ENCODE measurements at places on chromosomes 11 and 22.

- DNase-seq, result no peak
These were observed 192.1 kb downstream of the LUZP2 start for GRCh38 chr11:24688981-24689380.

DNA sequence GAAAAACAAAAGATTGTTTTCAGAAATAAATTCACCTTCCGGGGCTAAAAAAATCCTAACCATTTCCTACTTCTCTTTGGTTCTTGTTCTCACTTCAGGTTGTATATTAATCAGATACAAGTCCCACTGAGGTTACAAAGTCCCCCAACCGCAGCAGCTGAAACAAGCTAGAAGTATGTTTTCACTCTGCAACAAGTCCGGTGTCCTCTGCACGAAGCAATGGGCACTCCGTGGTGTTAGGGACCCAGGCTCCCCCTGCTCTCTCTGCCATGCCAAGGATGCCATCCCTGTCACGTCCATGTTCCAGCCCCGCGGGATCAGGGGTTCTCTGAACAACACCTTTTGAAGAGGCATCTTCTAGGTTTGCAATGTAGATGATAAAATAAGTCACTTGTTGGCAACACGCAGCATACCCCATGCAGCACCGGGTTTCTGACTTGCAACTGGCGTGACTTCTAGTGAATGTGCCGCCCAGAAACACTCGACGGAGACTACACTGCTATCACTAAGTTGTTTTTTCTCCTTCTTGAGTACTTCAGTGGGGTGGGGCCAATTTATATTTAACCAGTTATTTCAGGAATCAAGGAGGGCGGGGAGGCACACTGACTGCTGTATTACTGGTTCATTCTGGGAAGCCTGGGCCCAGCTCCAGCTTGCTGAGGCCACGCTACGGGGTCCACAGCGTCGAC lies 25.4 kb upstream of the GSTP1 start:
- DNase-seq, result no peak

DNA sequence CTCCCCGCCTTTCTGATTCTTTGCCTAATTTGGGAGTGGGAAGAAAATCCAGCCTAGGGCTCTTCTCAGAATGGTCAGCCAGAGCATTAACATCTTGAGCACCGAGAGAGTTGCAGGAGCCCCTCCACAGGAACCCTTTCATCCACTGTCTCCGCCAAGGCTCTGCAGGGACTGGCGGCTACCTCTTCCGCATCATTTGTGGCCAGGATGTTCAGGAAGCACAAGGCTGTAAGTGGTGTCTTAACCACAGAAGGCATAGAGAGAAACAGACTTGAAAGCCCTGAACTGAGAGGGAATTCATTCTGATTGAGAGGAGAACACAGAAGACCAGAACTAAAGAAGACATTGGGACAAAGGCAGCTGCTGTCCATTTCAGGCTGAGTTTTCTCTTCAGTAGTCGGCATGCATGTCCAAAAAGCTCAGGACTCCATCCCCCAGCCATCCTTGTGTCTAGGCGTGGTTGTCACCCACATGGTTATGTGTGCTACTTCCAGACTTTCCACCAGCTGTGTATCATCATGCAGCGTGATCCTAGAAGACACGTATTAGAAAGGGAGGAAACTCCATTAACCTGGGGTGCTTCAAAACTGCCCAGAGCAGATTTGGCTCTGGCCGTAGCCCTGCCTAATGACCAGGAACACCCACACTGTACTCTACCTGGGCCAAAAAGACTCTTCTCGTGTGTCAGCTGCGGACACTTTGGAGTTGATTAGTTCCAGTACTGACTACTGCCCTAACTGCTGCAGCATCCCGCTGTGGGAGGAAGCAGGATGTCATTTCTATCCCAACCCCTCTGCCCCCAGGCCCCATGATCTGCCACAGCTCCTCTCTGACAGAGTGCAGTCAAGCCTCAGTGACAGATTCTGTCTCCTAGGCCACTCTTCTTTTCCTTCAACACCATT lies 725.1 kb downstream of the NTM start:
- no peak for DNase-seq

- DNase-seq, result no peak
These were observed 49.6 kb upstream of the NECTIN1 start for GRCh38 chr11:119778391-119779194.

DNA sequence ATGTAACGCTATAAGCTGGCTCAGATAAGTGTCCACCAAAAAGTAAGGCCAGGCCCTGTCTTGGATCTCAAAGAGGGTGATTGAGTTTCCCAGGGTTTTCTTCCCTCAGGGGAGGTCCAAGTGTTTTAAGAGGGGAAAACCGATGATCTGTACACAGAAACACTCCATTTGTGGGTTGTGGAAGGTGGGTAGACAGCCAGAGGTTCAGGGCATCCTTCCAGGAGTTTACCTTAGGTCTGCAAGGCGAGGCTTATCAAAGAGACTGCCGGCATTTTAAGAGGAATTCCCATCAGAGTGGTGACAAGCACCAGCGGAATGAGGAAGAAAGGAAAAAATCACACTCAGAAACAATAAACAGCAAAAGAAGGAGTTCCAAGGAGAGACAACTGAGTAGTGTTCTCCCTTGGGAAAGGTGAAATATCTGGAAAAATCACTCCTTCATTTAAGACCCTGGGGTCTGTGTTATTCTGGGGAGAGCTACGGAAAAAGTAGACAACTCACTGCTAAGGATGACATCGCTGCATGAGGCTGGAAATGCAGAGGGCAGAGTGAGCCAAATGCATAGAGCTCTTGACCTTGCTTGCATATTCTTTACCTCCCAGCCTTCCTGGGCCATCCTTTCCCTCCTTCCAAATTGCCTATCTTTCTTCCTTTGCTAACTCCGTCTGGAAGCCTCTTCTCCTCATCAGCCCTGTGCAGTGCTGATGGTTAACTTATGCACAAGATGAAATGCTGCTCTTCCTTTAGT lies 22.1 kb upstream of the MMP7 start:
- DNase-seq, result no peak

DNA sequence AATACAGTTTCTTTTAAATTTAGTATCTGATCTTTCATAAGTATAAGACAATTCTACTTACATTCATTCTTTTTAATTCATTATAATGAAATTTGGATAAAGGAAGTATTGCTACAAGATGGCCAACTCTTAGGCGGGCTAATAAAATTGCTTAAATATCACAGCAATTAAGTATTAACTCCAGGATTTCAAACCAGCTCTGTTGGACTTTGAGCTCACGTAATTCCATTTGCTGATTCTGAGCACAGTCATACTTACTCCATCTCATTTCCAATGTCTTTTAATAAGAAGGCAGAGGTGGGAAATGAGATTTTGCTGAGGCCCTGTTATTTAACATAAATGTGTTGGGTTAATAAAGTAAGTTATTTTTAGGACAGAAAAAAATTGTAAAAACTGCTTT lies 748.1 kb downstream of the KCNA4 start:
- DNase-seq, result no peak
